ENCODE measurements at places on chromosomes 12 and 14.

DNA sequence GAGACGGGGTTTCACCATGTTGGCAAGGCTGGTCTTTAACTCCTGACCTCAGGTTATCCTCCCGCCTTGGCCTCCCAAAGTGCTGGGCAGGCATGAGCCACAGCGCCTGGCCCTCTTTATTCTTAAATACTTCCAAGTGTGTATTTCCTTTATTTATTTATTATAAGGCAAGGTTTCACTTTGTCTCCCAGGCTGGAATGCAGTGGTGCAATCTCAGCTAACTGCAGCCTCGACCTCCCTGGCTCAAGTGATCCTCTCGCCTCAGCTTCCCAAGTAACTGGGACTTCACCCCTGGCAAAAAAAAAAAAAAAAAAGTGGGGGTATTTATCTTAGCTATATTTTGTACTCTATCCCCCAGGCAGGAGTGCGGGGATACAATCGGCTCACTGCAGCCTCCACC is 6.8 kb downstream of the FAM216A start:
- DNase-seq: no peak

DNA sequence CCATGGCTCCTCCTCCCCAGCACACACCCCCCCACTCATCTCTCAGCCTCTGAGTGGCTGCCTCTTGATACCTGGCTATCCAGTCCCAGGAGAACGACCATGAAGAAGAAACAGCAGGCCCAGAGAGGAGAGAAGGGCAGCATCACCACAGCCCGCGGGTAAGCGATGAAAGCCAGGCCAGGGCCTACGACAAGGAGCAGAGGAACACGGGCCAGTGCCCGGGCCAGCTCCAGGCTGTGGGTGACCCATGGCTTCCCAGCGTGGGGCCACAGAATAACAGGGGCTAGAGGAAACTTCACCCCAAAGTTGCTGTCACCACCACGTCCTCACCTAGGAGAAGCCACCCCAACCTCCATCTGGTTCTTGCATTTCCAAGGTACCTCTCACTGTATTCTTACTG is 10.4 kb upstream of the SLC6A12 start:
- DNase-seq: no peak

DNA sequence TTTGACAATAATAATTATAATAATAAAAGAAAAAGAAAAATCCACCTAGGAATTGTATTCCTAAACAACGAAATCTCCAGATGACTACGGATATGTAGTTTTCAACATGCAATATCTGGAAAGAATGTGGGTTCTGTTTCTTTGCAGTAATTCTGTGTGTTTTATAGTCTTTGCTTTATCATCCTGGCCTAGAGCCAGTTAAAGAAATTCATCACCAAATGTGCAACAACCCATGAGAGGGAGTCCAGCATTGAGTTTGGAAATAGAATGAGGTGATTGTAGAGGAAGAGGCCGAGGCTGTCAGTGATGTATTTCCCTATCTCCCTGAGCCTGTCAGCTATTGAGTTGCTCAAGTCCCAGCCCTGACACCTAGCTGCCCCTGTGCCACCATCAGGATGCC is 200.5 kb upstream of the DCN start:
- no peak for DNase-seq

DNA sequence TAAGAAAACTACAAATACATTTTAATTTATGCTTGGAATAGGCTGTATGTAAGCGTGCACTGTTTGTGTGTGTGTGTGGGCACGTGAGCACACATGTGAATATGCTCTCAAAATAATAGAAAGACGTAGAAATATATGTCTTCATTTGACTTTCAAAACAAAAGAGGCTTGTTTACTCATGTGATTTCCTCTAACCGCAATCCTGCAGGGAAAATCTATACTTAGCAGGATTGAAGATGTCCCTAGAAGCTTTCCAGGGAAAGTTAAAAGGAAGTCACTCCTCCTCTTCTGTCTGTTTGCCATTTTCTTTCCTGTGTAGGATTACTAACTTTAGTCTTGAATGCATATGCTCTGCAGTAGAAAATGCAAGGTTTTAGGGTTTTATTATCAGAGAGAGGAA is 404.7 kb downstream of the MDGA2 start:
- no peak for DNase-seq

DNA sequence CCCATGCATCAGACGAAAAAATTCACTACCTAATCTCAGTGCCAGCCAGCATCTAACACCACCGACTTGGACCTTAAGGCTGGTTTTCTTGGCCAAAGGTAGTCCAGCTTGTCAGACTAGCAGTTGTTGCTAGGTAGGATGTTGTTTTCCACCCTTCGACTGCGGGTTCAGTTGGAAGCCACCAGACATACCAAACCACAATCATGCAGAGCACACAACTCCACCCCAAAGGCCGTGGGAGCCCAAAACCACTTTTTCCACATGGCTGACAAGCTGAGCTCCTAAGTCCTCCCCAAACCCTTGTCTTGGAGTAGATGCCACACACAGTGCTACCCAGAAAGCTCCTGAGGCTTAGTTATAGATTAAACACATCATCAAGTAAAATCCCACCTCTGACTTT is 46.8 kb downstream of the LRIG3 start:
- DNase-seq: no peak

- DNase-seq: no peak
These were observed at the start of gene TMPRSS12 for GRCh38 chr12:50842637-50843493. Gene TMPRSS12 (plus strand): TSS chr12:50842926. CDS start chr12:50842965, 39 bp downstream.

DNA sequence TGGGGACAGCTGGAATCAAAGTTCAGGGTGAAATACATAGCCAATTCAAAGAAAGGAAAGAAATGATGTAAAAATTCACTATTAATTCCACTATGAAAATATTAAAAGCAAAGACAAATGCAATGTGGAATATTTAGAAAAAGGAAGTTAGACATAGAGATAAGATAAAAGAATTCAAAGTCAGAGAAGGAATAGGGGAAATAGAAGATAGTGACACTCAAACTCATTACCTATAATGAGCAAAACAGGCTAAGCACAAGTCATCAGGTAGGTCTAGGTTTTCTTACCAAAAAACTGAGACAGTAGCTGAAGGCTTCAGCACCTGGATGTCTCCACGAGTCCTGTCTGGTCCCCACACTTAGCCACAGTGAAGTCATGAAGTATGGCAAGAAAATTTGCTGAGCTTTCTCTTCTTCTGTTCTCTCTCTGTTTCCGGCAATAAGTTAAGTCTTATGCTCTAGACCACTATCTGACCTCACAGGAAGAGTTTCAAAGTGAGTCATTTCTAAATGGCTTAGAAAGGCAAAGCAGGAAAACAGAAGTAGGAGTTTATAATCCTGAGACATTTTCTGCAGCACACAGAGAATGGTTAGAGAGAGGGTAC is at the start of gene C3AR1:
Gene C3AR1, minus strand, starts transcription at position 369 of the 604 bp plus-strand sequence. CDS start 6,174 bp downstream, outside the sequence.
- DNase-seq: no peak

- DNase-seq: no peak
These were observed 28.5 kb upstream of the RTRAF start for GRCh38 chr14:51960866-51961265.

DNA sequence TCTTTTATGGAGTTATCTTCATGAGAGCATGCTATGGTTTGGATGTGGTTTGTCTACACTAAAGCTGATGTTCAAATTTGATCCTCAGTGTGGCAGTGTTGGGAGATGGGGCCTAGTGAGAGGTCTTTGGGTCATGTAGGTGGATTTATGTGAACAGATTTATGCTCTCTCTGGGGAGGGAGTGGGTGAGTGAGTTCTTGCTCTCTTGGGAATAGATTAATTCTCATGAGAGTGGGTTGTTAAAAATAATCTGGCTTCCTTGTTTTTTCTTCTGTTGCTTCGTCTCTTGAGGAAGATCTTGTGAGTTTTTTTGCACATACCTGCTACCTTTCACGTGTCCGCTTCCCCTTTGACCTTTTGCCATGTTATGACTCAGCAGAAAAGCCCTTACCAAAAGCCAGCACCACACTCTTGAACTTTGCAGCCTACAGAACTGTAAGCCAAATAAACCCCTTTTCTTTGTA is 20.5 kb downstream of the DERA start:
- DNase-seq: no peak

- DNase-seq: no peak
These were observed 88.1 kb downstream of the TXNDC16 start for GRCh38 chr14:52464175-52464574.

DNA sequence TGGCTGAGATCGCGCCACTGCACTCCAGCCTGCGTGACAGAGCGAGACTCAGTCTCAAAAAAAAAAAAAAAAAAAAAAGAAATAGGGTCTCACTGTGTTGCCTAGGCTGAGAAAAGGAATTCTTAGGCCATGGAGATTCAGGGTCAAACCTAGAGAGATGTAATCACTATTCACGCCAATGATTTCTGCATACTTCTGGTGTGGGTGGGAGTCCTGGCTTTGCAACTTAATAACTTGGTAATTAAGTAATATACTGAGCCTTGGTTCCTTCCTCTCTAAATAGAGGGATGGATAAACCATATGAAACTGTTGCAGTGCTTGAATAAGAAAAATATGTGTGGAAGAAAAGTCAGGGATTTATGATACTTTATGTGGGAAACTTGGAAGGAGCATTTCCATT is 2.7 kb downstream of the ZNF410 start:
- DNase-seq: no peak

- DNase-seq: no peak
These were observed 51.4 kb upstream of the OR9K2 start for GRCh38 chr12:55074806-55075205.

GRCh38 chr12:80188576-80188975 is 89.2 kb downstream of the OTOGL start:
- no peak for DNase-seq

DNA sequence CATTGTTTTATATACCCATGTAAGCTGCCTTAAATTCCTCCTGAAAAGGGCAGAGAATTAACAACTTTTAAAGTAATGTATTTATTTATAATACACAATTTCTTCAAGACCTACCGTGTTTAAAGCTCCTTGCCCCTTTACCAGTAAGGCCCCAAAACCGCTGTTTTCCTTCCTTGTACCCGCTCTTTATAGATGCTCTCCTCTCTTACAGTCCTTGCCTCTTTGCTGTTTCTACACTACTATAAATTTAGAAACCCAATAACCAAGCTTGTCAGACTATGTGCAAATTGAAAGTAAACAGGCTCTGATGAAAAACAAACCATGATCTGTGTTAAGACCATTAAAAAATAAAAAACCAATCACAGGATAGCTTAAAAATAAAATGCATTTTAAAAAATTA is 3.9 kb downstream of the MPHOSPH9 start:
- DNase-seq: no peak

Measured in NCI-H2081 treated with DMSO at 0.1 percent for 48 hours (cell line).